Dorsolateral prefrontal cortex (tissue), 122 donors: ENCODE measurements at places on chromosomes 16 and 17. TPM values are rescaled to one million over a fixed set of nuclear protein-coding genes. Genes with fewer than 3 reads are reported as not detected.
A peak's percentile ranks its signal among the peaks of the same experiment; 100 is the strongest.

- no peak for DNase-seq
These were observed at the start of gene ABCC12 for GRCh38 chr16:48155926-48156789. TSS of gene ABCC12 (minus strand) at chr16:48155993. CDS start at chr16:48146424, 9,569 bp downstream.

DNA sequence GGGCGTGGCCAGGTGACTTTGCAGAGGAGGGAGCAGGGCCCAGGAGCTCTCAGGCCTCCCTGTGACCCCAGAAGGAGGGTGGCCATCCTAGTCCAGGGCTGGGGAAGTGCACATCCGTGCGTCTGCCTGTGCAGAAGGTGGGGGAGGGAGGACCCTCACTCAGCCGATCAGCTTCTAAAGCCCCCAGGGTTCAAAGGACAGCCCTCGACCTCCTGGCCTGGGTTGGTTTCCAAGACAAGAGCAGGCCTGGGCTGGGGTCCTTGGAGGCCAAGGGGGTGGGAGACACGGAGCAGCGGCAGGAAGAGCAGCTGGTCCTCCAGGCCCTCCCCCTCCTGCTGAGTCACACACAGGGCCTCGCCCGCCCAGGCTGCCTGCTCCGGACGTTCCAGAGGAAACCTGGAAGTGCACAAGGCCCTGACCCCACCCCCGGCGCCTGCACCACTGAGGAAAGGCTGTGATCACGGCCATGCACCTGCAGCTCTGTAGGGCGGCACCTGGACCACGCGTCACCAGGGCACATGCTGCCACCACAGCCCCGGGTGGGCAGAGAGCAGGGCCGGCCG lies 67.1 kb upstream of the ZNF469 start:
- no peak for DNase-seq

DNA sequence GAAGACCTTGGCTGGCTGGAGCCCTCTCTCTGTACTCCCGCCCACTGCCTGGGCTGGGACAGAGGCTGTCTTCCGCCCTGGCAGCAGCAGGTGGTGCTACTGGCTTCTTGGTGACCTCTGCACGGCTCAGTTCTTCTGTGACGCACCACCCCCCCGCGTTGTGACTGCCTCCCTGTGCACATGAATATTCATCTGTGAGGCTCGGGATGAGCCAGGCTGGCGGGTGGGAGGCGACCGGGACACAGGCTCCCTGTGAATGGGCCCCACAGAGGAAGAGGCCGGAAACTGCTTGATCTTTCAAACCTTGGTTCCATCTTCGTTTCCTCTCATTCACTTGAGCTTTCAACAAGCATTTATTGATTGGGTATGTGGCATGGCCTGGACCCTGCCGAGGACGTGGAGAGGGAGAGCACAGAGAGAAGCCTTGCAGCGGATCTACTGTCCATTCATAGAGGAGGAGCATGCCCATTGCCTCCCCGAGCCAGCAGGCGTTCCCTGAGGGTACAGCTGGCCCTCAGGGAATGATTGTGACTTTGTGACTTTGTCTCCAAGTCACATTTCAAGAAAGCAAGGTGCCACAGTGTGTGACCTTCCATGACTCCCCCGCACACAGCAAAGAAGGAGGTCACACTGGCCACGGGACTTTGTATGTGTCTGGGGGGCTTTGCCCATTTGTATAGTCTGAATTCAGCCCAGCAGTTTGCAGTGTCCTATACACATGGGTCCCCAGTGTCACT lies 45.0 kb downstream of the B9D1 start:
- peak; percentile 98 for DNase-seq

Gene CCL8
- total RNA-seq, result not detected

DNA sequence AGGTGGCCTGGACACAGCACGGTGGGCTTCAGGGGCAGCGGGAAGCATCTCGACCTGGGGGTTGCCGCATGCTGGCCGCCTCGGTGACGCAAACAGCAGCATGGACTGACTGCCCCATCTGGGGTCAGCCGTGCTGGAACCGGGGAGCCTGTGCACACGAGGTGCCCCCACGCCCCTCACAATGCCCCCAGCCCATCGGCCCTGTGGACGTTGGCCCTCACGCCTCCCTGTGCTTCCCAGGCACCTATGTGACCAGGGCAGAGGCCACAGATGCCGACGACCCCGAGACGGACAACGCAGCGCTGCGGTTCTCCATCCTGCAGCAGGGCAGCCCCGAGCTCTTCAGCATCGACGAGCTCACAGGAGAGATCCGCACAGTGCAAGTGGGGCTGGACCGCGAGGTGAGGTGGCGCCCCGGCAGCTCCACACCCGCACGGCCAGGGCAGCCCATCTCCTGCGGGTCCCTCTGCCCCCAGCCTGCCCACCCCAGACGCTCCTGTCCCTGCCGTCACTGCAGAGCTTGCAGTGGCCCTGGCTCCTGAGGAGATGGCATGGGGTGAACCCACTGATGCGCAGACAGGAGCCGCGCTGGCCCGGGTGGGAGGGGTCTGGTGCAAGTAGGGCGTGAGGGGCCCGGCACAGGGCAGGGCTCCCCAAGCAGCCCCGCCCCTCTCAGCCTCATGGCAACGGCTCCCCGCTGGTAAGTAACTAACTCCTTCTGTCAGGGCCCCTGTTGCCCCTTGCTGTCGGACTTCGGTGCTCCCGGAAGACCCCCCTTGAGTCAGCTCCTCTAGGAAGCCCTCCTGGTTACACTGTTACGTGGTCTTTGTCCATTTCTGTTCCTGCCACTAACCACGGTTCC lies 13.6 kb downstream of the CDH15 start:
- no peak for DNase-seq

DNA sequence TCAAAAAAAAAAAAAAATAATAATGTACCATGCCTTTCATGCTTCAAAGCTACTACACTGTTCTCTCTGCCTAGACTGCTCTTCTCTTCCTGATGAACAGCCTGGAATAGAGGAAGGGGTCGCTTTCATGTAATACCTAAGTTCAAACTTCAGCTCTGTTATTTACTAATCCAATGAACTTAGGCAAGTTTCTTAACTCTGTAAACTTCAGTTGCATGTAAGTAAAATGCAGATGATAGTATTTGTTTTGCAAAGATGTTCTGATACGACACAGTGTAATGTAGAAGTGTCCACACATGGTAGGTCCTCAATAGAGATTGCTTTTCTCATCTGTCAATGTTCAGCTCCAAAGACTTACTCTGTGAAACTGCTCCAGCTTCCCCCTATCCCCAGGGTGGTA lies 6.6 kb downstream of the COA3 start:
- DNase-seq, result no peak

Gene SLC13A2
- total RNA-seq, result 0.43 TPM

DNA sequence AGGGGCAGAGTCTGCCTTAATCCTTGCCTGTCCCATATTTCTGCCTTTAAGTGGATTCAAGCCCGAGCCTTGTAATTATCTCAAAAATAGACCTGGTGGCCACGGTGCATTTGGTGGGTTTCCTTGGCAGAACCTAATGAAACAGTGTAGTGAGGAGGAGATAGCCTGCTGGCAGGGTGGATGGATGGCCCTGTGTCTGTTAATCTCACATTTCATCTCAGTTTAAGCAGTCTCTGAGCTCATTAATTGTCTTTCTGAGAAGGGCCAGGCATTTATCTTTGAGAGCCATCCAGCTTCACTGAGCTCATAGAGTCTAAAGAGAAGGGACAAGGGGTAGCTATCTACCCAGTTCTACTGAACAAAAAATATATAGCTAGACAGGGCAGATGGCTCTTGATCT lies 364.0 kb upstream of the EEF2KMT start:
- no peak for DNase-seq

DNA sequence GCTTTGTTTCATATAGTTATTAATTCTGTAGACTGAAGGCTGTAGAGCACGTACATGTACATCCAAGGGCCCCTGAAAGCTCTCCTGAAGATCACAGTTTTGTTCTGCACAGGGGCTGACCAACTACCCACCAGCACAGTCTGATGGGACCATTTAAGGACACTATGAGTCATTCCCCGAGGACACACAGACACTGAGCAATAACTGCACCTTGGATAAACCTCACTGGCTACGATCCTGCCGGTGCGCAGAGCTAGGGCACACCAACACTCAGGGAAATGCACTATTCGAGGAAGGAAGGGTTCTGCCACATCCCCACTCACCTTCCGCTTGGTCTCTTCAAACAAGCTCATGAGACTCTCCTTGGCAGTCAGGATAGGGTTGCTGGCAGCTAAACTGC lies 20.3 kb downstream of the SMG6 start:
- DNase-seq, result no peak

DNA sequence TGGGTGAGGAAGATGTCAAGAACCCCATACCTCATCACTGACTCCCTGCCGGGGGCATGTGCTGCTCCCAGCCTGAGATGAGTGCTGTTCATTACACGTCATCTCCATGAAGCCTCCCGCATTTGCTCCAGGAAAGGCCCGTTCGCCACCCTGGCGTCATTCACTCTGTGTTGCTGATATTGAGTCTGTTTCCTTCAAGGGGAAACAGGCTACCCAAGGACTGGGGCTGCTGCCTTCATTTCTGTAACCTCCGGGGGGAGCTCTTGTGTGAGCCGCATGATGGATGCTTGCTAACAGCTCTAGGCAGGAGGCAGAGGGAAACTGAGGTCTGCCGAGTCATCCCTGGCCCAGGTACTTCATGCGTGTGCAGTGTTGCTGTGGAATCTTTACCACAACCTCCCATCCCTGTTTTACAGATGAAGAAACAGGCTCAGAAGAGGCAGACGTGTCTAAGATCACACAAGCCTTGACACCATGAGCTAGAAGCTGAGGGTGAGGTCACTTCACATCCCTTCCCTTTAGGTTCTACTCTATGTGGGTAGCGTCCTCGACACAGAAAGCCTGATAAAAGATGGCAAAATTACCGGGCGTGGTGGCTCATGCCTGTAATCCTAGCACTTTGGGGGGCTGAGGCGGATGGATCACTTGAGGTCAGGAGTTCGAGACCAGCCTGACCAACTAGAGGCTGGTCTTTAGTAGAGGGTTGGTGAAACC lies 3.5 kb upstream of the ARMC5 start:
- no peak for DNase-seq

- no peak for DNase-seq
These were observed 19.9 kb upstream of the RAB11FIP4 start for GRCh38 chr17:31371511-31372097.

DNA sequence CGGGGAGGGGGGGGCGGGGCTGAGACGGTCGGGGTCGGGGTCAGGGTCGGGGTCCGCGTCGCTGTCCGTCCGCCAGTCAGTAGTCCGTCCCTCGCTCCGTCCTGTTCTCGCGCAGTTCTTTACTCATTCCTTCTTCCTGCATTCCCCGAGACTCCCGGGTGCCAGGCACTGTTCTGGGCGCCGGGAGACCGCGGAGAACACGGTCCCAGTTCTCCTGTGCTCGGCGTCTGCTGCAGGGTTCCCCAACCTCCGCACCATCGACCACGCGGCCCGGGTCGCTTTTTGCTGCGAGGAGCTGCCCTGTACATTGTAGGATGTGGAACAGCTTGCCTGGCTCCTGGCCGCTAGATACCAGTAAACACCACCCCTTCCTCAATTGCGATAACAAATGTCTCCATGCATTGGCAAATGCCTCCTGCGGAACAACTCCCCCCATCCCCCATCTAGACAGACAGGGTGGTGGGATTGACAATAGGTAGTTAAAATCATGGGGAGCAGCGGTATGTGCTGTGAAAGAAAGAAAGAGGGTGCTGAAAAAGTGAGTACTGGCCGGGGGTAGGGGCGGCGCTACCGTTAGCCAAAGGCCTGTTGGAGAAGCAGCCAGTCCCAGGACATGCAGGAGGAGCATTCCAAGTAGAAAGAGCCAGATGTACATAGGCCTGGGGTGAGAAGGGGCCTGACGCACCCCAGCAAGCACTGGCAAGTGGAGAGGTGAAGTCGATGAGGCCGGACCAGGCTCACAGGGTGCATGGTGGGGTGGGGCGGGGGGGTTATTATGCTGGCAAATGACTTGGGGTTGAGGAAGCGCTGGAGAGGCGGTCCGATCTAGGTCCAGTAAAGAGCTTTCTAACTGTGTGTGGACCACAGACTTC lies 631 bp downstream of the TRAF7 start:
- no peak for DNase-seq

GRCh38 chr17:76808326-76808725 lies 59.9 kb upstream of the MGAT5B start:
- no peak for DNase-seq

Gene KRT222
- 14.7 TPM for total RNA-seq

GRCh38 chr17:58677194-58677880 lies 14.5 kb downstream of the TEX14 start:
- no peak for DNase-seq

- DNase-seq, result no peak
These were observed 5.7 kb upstream of the RAB40B start for GRCh38 chr17:82703935-82704865.

Gene ACSM2A
- total RNA-seq, result not detected

DNA sequence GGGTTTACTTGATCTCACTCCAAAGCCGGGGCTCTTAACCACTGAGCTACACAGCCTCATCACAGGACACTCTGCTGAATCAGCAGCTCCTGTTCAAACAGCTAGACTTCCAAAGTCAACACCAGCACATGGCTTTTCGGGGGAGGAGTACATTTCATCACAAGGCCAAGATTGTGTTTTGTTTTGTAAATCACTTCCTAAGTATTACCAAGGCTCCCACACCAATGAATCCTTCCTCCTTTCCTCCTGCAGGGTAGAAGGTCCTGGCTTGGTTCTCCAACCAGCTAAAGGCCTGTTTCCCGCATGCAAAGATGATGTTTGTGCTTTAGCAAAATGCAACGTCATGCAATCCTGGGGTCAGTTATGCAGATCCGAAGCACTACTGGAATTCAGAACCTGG lies 152.5 kb downstream of the XYLT1 start:
- no peak for DNase-seq

GRCh38 chr16:50526796-50527195 lies 21.4 kb upstream of the NKD1 start:
- DNase-seq, result no peak

Gene CD300LB
- total RNA-seq, result not detected

DNA sequence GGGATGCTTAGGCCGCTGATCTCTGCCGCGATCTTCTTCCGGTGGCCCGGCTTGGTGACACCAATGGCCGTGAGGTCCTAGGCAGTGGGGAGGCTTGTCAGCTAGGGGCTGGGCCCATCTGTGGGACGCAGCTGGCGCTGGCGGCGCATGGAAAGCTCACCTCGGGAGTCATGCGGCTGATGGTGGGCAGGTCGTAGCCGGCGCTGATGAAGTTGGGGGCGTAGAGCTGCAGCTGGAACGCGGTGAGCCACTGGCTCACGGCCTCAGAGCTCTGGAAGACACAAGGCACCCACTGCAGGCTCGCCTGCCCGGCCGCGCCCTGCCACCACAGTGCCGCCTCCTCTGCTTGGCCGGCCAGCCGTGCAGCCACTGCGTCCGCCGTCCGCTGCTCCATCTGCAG lies 12.7 kb downstream of the CASKIN1 start:
- no peak for DNase-seq

DNA sequence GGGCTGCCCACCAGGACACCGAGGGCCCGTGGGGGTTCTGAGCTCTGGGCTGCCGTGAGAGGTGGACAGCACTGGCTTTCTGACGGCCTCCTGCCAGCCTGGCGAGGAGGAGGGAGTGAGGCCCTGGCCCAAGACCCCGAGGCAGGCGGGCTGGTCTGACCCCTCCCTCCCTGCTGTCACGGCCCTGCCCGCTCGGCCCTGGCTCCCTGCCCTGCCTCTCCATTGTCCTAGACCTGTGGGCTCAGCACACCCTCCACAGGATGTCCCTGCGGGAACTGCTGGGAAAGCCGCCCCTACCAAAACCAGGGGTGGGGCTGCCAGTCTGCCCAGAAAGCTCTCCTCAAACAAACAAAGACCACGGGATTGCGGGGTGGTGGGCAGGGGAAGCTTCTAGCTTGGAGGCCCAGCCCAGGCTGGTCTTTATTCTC lies 20.7 kb downstream of the SPNS2 start:
- DNase-seq, result no peak

Gene ACSM3
- total RNA-seq, result not detected

Gene MYH1
- total RNA-seq, result 0.25 TPM

Gene MT4
- total RNA-seq, result not detected
